ENCODE measurements at places on chromosomes 16 and 17.

GRCh38 chr16:17951378-17951777 is 385.2 kb downstream of the NPIPA8 start:
- no peak for DNase-seq

DNA sequence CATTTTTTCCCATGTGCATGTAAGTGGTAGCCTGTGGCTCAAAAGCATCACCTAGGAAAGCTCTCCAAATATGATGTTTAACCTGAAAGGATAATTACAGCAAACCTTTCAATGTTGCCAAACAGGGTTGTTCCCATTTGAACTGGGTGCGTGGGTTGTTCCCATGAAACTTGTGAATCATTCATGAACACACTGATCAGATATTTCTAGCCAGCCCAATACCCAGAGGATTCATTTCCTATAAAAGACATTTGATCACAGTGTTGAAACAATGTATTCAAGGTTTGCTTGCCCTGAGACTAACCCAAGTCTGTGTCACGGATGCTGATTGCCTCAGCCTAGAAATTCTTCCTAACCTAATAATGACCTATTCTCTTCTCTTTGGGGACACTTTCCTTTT is 12.9 kb downstream of the KRT39 start:
- DNase-seq = no peak

- DNase-seq = no peak
Measured at GRCh38 chr16:56245197-56245596, 53.9 kb downstream of the GNAO1 start.

DNA sequence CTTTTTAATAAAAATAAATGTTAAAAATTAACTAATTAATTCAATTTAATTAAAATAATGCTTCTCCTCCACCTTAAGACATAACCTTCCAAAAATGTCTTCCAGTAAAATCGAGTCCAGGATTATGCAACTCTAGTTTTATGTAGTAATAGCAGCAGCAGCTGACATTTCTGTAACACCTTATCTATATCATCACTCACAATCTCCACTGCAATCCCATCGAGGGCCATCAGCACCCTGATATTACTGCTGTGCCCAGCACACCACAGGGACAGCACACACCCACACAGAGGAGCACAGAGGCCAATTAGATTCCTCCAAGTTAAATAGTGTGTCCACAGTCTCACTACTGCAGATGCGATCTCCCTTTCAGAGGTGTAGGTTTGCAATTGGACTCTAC is 2.9 kb downstream of the RPH3AL start:
- DNase-seq = no peak

- DNase-seq = no peak
Measured at GRCh38 chr17:50420419-50421112, 5.5 kb upstream of the ACSF2 start.

DNA sequence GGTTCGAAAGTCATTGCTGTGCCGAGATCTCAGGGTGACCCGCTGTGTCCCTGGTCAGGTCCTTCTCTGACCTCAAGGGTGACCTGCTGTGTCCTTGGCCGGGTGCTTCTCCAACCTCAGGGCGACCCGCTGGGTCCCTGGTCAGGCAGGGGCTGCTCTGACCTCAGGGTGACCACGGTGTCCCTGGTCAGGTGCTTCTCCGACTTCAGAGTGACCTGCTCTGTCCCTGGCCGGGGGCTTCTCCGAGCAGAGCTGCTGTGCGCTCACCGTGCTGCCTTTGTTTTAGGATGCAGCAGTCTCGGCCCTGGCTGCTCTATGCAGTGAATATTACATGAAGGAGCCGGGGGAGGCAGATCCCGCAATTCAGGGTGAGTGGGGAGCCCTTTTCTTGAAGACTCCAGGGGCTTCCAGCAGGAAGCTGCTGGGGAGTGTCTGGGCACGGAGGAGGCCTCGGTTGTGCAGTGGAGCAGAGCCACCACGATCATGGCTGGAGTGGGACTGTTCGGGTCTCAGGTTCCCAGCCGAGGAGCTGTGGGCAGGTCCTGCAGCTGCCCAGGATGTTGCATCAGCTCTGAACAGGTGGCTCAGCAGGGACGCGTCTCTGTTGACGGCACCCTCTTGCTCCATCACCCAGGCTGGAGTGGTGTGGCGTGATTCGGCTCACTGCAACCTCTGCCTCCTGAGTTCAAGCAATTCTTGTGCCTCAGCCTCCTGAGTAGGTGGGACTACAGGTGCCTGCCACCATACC is 83.7 kb upstream of the ZNF750 start:
- DNase-seq = no peak

GRCh38 chr17:19718041-19718612 is 1.7 kb upstream of the SLC47A2 start:
- no peak for DNase-seq

DNA sequence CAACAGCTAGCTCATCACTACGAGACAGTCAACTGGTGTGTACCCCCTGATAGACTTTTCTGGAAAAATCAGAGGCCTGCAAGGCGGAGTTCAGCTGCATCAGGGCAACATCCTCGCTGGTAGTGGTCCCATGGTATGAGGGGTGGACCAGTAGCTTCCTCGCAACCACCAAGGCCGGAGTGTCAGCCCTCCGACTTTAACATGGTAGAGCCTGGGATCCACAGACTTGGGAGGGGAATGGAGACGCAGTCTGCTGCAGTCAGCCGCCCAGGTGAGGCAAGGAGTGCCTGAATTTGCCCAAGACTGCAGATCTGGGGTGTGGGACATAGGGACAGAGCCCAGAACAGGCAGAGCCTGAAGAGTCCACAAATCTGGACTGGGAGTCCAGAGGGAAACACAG is 13.4 kb downstream of the ZG16B start:
- DNase-seq = no peak

GRCh38 chr16:24921229-24921628 is 75.5 kb downstream of the SLC5A11 start:
- no peak for DNase-seq

DNA sequence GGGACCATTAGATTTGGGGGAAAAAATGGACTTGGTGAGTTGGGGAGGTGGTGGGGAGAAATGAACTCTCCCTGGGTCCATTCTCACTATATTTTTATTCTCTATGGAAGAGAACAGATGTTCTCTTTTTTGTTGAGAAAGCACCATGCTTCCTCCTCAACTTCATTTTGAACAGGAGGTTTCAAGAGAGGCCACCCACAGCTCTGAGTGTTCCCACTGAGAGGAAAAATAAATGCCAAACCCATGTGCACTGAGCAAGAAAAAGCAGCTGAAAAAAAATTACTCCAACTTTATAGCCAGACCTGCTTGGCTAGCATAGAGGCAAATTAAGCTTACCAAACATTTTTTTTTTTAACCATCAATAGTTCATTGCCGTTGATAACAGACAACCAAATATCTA is 883.6 kb downstream of the KCNJ2 start:
- DNase-seq = no peak

DNA sequence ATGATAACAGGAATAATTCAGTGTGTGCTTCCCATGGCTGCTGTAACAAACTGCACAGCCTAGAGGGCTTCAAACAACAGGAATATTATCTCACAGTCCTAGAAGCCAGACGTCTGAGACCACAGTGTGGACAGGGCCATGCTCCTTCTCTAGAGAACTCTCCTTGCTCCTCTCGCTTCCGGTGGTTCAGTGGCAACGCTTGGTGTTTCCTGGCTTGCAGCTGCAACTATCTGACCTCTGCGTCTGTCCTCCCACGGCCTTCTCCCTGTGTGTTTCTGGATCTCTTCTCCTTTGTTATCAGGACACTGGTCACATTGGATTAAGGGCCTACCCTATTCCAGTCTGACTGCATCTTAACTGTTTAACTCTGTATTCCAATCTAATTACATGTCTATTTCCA is 414.3 kb downstream of the MAF start:
- no peak for DNase-seq

DNA sequence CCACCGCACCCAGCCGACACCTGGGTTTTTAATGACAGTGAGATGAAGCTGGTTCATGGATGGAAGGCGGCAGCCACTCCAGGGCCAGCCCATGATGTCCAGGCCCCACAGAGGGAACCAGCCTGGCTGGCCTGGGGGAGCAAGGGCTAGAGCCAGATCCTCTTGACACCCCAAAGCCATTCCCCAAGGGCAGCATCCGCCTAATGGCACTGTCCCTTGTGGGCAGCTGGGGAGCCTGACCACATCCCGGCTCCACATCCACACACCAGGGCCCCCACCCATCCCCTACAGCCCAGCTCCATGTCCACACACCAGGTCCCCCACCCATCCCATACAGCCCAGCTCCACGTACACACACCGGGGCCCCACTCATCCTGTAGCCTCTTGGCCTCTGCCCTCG is 53.3 kb upstream of the ACSF3 start:
- no peak for DNase-seq

GRCh38 chr17:75031972-75032719 is 14.6 kb downstream of the ATP5PD start:
- peak; percentile 21 for DNase-seq

DNA sequence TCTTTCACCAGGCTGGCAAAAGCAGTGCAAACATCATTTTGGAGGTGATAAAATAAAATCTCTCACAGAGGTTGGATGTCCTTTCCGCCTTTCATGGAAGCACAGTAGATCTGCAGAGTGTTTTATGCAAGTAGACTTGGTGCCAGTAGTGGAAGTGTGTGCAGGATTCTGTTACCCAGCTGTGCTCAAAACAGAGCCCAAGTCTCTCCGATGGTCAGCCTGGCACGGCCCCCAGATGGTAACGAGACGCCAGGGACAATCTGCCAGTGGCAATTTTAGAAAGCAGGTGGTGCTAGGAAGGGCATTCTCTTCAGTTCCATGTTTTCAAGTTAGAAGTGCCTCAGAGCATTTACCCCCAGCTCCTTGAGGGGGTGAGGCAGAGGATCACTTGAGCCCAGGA is 1.5 kb upstream of the MTHFSD start:
- DNase-seq = no peak

- DNase-seq = no peak
Measured at GRCh38 chr16:85328676-85329058, 216.4 kb upstream of the CIBAR2 start.

DNA sequence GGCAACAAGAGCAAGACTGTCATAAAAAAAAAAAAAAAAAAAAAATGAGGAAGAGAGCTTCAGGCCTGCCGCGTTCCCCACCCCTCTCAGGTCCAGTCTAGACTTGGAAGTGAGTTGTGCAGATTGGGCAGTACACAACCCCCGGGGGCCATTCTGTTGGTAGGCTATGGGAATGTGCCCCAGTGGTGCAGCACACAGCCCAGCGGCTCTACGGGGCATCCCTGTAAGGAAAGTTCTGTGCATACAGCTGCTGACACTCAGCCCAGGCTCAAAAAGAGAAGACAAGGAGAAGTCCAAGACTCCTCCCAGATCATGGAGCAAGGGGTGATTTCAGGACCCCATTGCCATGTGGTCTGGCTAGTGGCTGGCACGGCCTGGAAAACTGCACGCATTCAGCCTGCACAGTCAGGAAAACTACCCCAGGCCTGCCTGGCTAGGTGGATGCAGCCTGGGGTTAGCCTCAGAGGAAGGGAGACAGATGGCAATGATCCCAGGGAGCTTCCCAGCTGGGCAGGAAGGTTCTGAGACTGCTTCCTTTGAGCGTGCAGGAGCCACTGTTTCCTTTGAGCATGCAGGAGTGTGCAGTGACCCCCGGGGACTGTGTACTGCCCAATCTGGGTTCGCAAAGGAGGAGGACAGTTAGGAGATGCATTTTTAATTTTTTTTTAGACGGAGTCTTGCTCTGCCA is 44.8 kb downstream of the PECAM1 start:
- DNase-seq = no peak

DNA sequence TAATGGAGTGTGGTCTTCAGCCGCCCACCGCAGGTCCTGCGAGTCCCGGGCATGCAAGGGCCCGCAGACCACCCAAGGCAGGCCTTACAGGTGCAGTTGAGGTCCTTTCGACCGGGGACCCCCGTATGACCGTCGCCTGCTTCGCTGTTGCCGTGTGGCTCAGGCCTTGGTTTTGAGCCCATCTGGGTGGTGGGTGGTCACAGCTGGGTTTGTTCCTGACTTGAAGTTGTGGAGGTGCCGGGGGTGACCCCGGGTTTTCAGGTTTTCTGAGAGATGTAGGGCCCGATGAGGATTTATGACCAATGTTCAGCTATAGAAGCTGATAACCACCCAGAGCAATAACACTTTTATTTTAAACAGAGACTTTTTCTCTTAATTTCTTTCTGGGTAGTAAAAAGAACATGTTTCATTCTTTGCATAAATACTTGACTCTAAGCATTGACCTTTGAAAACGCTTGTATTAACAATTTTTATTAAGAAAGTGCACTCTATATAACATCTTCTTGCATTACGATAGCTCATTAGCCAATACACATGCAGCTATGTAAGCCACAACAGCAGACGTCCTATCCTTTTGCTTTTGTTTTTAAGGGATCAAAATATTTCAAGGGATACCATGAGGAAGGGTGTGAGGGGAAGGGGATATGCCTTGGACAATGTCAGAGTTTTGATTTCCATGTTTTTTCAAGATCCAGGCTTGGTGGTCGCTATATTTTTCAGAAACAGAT is 1.9 kb downstream of the FOXL1 start:
- no peak for DNase-seq

GRCh38 chr17:55649957-55650597 is 72.6 kb downstream of the TMEM100 start:
- DNase-seq = no peak

DNA sequence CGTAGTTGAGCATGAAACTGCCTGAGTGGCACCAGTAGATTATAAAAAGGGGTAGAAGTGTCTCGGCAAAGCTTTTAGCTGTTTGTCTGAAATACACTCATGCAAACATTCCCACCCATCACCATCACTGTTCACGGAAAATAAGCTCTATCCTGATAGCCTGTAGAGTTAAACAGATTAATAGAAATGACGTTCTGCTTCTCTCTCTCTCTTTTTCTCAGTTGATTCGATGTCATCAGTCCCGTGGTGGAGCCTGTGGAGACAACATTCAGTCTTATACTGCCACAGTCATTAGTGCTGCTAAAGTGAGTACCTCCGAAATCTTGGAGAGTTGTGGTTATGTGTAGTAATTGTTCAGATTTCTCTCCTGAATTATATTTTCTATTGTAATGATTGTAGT is 224.7 kb downstream of the BCAS3 start:
- no peak for DNase-seq

DNA sequence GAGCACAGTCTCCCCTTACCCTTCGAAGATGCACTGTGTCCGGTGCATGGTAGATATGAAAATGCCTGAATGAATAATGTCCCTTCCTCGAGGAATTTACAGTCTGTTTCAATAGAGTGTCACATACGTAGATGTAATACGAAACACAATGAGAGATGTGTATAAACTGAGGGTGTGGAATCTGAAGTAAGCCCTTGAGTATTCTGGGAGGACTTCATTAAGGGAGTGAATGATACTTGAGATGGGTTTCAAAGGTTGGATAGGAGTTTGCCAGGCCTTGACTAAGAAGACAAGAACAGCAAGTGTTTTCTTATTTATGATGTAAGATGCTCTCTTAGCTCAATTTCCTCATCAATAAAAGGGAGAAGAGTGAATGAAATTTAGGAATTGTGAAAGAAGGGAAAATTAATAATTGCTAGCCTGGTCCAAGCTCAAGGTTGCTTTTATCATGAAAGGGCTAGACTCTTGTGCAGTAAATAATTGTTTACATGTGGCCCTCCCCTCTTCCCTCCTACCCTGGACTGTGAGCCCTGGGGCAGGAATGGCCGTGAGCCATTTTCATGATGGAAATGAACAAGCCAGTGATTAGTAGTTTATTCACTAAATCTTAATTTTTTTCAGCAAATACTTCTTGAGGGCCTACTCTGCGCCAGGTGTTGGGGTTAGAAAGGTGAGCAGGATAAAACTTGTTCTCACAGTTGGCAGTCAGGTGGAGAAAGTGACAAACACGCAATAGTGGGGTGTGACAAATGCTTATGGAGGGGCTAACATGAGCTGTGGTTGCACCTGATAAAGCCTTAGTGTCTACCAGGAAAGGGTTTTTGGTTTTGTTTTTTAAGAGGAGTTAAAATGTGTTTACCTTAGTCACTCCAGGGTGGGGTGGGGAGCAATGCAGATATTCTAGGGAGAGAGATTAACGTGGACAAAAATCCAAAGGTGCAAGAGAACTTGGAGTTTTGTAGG is 1.6 kb downstream of the KIF22 start:
- DNase-seq = no peak
